ENCODE measurements at places on chromosomes 6 and 20.

GRCh38 chr6:80605165-80605989, 498.9 kb downstream of the BCKDHB start:
- no peak for DNase-seq

GRCh38 chr6:132725471-132725870, 11.6 kb upstream of the VNN1 start:
- no peak for DNase-seq

GRCh38 chr20:54691327-54691726, 215.9 kb downstream of the DOK5 start:
- no peak for DNase-seq

DNA sequence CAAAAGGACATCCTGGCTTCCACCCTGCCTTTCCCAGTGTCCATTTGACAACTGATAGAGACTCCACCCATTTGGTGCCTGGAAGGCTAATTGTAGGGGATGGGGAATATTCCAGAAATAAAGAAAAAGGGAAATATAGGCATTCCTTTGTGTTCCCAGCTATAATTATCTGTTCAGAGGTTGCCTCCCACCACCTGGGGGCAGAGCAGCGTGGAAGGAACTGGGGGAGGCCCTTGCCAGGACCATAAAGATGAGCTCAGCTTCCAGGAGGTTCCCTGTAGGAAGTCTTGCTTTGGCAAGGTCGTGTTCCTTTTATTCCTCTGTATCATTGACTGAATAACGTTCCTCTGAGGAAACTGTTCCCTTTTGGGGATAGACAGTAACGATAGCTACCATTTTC, 214.7 kb downstream of the TFAP2C start:
- DNase-seq: no peak

GRCh38 chr6:27760464-27760863, 151.7 kb downstream of the OR2B2 start:
- no peak for DNase-seq

DNA sequence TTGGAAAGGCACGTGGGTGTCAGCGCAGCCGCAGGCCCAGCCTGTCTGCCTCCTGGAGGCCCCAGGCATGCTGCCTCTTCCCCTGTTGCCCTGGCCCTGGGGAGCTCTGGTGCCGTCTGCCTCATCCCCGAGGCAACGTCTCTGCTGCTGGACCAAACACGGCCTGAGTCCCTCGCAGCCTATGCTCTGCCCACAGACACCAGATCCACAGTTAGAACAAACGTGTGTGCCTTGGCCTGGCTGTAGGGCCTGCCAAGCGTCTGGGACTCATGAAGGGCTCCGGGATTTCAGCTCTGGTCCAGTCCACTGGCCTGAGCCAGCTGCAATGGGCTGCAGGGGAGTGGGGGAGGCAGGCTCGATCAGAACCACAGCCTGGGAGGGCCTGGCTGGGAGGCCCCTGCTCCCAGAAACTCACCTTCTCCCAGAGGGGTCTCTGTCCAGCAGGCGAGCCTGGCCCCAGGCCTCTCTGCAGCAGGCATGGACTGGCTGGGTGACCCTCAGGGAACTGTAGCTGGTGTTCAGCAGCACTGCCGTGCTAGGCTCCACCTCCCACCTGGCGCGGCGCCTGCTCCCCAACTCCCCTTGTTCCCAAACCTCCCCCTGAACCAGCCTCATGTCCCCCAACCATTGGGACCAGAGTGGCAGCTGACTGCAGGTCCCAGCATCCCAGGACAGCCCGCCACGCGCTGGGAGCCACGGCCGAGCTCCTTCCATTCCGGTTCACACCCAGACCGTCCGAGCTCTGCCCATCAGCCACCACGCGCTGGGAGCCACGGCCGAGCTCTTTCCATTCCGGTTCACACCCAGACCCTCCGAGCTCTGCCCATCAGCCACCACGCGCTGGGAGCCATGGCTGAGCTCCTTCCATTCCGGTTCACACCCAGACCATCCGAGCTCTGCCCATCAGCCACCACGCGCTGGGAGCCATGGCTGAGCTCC, 197.0 kb downstream of the DLL1 start:
- DNase-seq: no peak

DNA sequence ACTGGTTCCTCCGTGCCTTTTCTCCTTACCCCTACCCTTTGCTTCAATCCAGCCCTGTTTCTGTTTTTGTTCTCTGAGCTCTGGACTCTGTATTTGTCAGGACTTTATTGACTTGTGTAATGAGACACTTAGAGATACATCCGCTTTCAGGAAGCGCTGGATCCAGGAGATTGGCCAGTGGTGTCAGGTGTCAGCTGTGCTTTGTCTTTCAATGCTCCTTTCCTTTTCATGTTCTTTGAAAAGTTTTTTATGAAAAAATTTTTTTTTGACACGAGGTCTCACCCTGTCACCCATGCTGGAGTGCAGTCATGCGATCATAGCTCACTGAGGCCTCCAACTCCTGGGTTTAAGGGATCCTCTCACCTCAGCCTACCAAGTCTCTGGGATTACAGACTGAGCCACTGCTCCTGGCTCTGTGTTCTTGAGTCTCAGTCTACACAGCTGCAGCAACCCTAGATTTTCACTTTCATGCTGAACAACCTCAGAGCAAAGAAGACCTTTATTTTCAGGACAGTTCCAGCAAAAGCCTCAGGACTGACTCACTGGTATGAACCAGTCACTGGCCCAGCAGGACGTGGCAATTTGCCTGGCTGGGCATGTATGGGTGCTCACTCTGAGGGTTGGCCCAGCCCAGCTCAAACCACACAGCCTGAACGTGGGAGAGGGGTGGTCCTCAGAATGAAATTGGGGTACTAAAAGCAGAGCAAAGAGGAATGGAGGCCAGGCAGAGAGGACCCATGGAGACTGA, 108.5 kb downstream of the DHX35 start:
- DNase-seq: no peak

DNA sequence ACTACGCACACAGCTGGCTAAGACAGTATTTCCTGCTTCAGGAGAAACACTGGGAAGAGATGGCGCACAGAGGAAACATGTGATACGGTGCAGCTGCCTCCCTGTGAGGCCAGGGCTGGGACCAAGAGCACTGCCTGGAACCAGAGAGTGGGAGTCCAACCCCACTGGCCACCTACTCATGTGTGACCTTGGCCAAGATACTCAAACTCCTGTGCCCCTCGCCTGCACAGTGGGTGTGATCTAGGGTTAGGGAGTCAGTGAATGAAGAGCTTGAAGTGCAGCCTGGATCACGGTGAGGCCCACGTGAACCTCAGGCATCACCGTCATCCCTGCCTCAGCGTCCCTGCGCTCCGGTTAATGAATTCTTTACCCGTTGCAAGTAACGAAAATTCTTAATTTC, 41.7 kb upstream of the MPC1 start:
- no peak for DNase-seq

Data from stimulated activated CD4-positive, alpha-beta T cell treated with anti-CD3 and anti-CD28 coated beads, Interleukin-1b, Interleukin-23, amount 100 ng/mL, for 24 hours (primary cell).